ENCODE measurements at places on chromosomes 11 and 22.

GRCh38 chr22:45631841-45632238, 39.8 kb upstream of the ATXN10 start:
- no peak for DNase-seq

DNA sequence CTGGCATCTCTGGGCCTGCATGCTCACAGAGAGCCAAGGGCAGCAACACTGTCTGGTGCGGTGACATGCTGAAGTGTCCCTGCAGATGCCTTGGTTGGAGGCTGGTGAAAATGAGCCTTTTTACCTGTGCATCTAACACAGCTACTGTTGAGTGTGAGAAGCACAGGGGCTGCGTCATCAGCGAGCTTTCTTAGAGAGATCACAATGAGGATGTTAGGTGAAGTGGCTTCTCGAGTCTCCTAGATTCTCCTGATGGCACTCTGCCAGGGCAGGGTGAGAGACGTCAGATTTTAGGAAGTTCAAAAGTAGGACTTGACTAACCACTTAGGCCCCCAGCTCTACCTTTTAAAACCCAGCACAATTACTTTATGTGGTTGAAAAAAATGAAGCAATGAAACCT, 3.6 kb upstream of the SLC15A3 start:
- DNase-seq = no peak

DNA sequence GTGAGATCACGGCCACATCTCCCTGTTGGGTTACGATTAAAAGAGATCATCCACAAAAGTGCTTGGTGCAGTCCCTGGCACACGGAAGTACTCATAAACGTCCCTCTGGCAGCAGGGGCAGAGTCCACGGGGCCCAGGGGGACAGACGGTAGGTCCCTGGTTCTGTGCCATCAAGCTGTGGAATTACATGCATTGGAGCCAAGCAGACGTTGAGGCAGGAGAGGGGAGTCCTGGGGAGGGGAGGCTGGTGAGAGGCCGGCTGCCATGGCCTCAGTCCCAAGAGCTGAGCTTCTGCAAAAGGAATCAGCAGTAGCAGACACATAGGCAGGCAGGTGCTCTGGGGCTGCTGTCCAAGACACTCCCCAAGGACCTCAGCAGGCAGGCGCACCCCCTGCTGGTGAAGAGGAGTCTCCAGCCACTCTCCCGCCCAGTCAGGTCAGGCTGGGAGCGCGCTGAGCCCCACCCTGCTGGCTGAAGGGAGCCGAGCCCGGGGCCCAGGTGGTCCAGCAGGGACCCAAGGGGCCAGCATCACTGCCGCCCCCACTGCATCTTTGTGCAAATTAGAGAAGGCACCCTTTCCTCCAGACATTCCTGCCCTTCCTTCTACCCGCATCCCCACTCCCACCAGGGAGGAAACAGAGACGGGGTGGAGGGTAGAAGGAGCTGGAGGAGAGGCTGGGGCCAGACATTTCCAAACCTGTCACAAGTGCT, 7.6 kb upstream of the KCTD17 start:
- DNase-seq = no peak

DNA sequence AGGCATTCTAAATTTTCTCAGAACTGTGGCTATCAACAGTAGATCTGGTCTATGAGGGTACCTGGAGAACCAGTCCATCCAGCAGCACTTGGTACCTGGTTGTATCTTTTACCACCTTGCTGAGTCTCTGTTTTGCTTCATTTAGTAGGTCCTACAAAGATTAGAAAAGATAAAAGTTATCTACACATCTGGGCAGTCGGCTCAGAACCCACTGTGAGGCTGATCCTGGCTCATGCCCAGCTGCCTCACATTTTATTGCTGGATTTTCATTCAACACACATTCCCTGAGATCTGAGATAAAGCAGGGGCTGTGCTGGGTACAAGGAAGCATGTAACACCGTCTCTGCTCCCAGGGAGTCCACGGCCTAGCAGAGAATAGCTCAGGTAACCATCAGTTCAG, 27.5 kb downstream of the ATP6V1E1 start:
- no peak for DNase-seq

- DNase-seq = no peak
Measured at GRCh38 chr22:26038365-26038764, 130.9 kb upstream of the SEZ6L start.

DNA sequence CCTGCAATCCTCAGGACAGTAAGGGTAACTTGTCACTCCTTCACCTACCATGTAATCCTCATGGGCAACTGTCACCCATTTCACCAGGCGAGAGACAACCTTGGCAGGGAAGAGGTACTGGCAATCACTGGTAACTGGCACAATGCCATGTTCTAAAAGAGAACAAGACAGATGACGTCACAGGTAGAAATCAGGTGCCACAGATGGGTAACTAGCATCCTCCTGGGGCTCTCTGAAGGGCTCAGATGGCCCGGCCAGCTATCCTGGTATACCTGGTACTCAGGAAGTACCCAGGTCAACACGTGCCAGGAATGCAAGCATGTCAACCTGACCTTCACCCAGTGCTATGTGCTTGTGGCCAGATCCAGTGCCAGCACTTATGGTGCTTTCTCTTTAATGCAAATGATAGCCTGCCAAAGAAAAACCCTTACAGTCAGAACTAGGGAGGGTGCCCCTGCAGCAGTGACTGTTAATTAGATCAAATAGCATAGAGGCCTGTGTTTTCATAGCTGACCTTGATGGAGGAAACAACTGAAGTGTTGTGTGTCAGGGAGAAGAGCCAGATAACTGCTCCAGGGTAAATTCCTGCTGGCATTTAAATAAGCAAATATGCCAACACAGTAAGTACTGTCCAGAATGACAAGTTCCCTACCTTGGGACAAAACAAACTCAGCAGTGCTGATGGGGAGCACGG, 36.2 kb downstream of the THOC5 start:
- no peak for DNase-seq

- DNase-seq = no peak
Measured at GRCh38 chr22:23836692-23837495, 1.9 kb downstream of the DERL3 start.

DNA sequence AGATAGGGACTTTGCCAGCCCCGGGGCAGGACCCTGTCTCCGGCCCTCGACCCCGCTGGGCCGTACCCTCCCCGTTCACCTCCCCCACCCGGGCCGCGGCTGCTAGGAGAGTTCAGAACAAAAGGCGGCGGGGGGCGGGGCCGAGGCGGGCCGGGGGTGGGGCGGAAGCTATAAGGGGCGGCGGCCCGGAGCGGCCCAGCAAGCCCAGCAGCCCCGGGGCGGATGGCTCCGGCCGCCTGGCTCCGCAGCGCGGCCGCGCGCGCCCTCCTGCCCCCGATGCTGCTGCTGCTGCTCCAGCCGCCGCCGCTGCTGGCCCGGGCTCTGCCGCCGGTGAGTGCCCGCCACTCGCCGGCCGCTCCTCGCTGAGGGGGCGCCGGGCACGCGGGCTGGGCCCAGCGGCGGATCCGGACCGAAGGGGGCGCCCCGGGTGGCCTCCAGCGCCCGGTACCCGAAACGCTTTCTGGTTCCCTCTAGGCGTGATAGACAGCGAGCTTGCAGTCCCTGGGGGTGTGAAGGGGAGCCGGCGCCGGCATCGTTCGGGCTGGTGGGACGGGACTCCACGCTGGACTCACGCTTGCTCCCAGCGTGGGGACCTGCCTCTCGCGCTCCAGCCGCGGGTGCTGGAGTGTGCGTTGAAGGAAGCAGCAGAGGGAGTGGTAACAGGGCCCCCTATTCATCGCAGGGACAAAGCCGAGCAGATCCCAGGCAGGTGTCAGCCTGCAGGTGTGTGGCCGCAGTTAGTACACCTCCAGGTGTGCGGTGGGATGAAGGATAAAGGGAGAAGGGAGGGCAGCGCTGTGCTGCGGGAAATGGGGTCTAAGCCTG, at the start of gene MMP11:
Gene MMP11 (plus strand): TSS at position 201 of the 825 bp plus-strand sequence. CDS start 22 bp downstream, at position 223.
- DNase-seq = no peak

- no peak for DNase-seq
Measured at GRCh38 chr22:24005201-24005600, at the start of gene GSTT4. TSS of gene GSTT4 (minus strand) at chr22:24005453. CDS start at chr22:24005356, 97 bp downstream.

GRCh38 chr11:75035256-75035655, 46.5 kb downstream of the NEU3 start:
- no peak for DNase-seq

- no peak for DNase-seq
Measured at GRCh38 chr22:32887324-32887980, 85.9 kb downstream of the TIMP3 start.

- peak; percentile 80 for DNase-seq
Measured at GRCh38 chr11:96333191-96333719, 9.7 kb downstream of the MAML2 start.

GRCh38 chr11:23961503-23962338, 535.1 kb upstream of the LUZP2 start:
- no peak for DNase-seq

- DNase-seq = no peak
Measured at GRCh38 chr22:35913925-35914324, 114.7 kb downstream of the RBFOX2 start.

GRCh38 chr22:38009000-38009806, 24.8 kb upstream of the SOX10 start:
- DNase-seq = no peak

DNA sequence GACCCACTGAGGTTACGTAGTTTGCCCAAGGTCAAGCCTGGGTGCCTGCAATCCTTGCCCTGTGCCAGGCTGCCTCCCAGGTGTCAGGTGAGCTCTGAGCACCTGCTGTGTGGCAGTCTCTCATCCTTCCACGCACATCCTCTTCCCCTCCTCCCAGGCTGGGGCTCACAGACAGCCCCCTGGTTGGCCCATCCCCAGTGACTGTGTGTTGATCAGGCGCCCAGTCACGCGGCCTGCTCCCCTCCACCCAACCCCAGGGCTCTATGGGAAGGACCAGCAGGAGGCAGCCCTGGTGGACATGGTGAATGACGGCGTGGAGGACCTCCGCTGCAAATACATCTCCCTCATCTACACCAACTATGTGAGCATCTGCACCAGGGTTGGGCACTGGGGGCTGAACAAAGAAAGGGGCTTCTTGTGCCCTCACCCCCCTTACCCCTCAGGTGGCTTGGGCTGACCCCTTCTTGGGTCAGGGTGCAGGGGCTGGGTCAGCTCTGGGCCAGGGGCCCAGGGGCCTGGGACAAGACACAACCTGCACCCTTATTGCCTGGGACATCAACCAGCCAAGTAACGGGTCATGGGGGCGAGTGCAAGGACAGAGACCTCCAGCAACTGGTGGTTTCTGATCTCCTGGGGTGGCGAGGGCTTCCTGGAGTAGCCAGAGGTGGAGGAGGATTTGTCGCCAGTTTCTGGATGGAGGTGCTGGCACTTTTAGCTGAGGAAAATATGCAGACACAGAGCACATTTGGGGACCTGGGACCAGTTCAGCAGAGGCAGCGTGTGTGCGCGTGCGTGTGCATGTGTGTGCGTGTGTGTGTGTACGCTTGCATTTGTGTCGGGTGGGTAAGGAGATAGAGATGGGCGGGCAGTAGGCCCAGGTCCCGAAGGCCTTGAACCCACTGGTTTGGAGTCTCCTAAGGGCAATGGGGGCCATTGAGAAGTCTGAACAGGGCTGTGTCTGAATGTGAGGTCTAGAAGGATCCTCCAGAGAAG, 1.6 kb downstream of the GSTP1 start:
- DNase-seq = no peak

- DNase-seq = no peak
Measured at GRCh38 chr11:74707182-74707581, 24.0 kb downstream of the CHRDL2 start.

DNA sequence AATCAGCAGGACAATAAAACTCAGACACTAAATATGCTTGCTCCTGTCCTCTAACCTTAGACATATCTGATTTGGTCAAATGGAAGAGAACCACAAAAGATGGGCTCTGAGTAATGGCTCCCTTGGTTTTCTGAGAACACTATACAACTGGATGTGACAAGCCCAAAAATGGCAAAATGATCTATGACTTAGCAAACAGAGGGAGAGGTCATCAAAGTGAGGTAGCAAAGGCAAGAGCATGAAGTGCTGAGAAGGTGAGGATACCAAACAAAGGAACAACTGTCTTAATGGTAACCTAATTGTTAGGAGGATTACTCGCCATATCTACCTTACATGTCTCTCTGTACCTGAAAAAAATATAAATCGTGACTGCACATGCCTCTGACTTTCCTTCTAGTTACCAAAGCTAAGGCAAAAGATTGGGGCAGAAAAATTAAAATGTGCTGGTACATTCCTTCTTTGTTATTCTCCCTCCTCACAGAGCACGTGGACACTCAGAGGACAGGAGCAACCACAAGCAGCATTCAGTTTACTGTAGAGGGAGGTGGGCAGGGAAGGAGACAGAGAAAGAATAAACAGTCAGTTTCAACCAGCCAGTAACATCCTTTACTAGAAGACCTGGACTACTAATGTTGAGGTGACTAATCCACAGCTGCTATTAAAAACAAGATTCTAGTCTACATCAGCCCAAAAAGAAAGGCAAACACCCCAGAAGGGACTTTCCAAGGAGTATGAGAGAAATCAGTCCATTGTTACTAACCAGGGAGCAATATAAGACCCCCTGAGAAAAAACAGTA, 88.8 kb downstream of the AMBRA1 start:
- no peak for DNase-seq
